ENCODE measurements at places on chromosomes 2 and 18.

DNA sequence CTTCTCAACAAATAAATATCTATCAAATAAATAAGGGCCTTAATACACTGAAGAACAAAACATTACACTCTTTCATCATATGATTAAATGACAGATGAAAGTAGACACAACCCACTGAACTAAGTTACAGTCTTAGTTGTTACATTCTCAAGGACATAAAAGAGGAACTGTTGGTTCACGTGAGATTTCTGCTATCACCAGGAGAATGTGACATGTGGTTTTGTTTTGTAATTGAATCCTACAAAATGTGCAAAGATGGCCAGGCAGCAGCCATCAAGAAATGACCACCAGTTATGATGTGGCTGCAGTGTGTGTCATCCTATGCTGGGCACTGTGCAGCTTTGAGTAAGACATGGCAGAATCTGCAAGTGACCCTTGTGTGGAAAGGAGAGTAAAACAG, 310.6 kb upstream of the PIK3C3 start:
- no peak for DNase-seq

- DNase-seq = peak; percentile 46
These were observed 171.8 kb downstream of the ICOS start for GRCh38 chr2:204108330-204108751.

DNA sequence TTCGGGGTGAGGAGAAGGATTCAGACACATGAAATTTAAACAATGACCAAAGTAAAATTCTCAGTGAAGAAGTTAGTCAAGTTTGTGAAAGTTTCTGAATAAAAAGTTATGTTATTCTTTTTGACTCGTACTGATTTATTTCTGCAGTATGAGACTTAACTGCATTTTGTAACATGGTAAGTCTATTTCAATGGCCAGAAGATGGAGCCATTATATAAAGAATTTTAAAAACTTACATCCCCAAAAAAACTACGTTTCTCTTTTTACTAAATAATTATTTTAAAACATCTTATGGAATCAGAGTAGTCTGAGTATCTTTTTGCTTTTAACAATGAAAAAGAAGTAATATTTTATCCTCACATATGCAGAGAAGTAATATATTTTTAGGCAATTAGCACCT, 51.4 kb upstream of the SCN1A start:
- no peak for DNase-seq

GRCh38 chr2:31217465-31218200, at the start of gene CAPN14:
CAPN14 (minus strand) TSS chr2:31217515; CDS start chr2:31205447, 12,068 bp downstream.
- no peak for DNase-seq

DNA sequence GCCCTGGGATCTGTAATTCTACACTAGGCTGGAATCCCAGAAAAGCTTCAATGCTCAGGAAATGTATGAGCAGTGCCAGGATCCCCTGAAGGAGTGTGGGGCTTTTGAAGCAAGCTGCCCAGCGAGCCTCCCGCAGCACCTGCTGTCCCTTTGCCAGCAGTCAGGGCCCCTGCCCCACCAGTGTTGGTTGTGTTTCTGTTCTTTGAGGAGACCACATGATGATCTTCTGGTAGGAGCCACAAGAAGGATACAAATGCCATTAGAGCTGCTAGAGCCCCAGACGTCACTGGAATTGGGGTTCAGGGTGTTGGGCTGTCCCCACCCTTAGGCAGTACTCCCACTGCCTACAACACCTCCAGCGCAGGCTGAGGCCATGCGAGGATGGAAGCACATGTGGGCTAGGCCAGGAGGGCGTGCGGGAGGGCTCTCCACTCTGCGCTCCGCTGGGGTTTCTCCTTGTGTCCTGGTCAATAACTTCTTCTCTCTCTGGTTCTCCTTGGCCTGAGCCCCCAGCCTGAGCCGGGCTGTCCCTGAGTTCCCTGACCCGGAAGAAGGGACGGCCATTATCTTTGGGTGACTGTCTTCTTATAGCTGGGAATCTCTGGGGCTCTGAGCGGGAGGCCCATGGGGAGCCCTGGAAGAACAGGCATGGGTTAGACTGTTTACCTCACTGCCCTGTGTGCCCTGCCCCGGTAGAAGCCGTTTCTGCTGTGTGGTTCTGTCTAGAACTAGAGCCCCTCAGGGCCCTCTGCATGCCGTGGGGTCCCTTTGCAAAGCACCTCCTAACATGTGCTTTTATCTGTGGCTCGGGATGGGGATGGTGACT, 73.9 kb downstream of the LRRFIP1 start:
- no peak for DNase-seq

DNA sequence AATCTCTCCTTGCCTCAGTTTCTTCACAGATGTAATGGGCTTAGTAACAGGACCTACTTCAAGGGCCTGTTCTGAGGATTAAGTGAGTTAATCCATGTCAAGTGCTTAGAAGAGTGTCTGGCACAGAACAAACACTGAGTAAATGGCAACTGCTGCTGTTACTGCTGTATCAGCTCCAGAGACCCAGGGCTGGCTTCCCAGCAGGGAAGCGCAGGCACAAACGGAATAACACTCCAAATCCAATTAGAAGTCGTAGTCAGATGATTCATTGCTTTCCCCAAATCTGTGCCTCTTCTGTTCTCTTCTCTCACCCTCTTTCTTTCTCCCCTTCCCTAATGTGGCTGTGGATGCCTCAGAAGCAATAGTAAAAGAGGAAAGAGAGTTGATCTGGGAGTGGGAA, 101.1 kb upstream of the FZD7 start:
- DNase-seq = no peak

GRCh38 chr2:177543007-177543760, 150.6 kb downstream of the AGPS start:
- no peak for DNase-seq

DNA sequence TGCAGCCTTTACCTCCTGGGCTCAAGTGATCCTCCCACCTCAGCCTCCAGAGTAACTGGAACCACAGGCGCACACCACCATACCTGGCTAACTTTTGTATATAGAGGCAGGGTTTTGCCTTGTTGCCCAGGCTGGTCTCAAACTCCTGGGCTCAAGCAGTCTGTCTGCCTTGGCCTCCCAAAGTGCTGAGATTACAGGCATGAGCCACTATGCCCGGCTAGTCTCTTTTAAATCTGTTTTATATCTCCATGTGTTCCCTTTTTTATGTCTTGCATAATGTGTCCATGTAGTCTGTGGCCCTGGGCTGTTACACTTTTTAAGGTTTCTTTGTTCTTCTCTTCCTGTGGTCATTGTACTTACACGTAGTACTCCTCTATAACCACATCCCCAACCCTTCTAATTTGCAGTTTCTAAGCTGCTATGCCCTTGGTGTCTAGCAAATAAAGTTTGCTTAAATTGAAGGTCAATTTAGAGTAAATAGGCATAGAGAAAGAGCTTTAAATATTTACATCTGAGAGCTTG, 168.2 kb downstream of the MCFD2 start:
- DNase-seq = no peak

DNA sequence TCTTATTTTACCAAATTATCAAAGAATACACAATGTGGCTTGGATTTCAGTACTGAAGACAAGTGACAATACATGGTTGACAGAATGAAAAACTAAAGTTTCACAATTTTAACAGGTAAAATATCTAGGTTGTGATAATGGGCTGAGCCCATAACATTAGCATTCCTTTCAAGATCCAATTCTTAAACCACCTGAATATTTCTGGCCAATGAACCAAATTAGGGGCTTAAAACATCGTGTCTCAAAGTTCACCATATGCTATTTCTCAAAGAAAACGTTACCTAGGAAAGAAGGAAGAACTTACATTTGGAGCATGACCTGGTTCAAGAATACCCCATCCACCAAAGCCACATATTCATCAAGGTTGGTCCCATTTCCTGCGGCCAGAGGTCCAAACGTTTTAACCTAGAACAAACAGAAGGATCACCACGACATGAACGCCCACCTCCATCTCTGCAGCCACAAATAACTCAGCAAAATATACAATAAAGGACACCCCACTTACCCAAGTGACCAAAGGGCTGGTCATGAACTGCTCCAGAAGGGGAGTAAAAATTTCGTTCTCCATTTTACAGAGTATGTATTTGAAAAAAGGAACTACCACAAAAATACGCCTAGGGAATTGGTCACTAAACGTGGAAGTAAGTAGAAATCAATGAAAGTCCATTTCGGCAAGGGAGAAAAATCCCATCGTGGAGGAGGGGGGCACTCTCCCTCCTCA, 984 bp downstream of the CCDC88A start:
- DNase-seq = no peak

GRCh38 chr2:85390941-85391669, 19.1 kb downstream of the CAPG start:
- peak; percentile 73 for DNase-seq

DNA sequence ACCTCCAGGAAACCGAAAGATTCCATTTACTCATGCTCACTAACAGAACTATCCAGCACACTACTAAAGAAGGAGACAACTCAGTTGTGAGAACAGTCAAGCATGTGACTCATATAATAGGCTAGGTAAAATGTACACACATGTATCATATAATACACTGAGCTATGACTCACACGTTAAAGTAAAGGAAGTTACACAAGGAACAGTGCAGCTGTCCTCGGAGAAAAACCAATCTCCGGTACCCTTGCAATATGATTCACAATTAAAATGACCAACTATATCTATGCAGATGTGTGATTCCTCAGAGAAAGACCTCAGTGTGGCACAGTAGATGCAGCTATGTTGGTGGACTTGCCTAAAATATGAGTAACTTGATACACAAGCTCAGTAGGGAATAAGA, 76.5 kb downstream of the STRN start:
- DNase-seq = peak; percentile 4

GRCh38 chr2:101125374-101125773, 25.8 kb downstream of the TBC1D8 start:
- DNase-seq = no peak

GRCh38 chr2:76610451-76610850, 899.7 kb upstream of the GCFC2 start:
- DNase-seq = no peak

- DNase-seq = no peak
These were observed 31.1 kb downstream of the UGP2 start for GRCh38 chr2:63872571-63873328.

DNA sequence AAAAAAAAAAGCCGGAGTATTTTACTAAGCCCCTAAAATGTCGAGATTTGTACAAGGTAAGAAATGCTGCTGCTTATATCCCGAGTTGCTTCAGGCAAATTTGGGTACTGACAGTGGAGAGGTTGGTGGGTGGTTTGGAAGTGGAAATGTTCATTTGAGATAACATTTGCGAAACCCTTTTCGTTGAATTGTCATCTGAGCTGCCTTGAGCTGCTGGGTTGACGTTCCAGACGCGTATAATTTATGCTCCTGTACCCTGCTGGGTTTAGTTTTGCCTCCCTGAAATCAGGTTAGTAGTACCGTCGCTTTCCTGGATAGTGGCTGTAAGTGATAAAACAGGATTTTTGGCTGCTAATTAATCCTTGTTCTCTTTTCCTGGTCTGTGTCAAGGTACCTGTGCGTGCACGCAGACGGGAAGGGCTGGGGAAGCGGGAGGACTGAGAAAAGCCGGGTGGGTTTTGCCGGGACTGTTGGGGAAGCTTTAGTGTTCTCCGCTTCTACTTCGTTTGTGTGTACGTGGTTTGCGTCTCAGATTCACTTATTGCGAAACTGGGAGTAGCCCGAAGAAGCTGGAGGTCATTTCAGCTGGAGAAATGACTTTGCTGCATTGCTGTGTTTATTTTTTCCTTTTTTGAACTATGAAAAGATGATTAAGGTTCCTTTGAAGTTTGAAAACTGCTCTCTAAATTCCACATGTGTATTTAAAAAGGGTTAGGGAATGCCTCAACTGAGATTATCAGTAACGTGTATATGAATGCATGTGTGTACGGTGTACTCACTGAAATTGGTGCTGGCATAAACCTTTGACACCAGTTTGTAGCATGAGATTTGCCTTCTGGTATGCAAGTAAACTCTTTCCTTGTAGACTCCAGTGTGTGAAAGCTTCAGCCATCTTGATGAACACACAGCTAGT, 709 bp downstream of the UGP2 start:
- peak; percentile 13 for DNase-seq

- DNase-seq = no peak
These were observed 205.0 kb downstream of the TMX3 start for GRCh38 chr18:68509902-68510301.

DNA sequence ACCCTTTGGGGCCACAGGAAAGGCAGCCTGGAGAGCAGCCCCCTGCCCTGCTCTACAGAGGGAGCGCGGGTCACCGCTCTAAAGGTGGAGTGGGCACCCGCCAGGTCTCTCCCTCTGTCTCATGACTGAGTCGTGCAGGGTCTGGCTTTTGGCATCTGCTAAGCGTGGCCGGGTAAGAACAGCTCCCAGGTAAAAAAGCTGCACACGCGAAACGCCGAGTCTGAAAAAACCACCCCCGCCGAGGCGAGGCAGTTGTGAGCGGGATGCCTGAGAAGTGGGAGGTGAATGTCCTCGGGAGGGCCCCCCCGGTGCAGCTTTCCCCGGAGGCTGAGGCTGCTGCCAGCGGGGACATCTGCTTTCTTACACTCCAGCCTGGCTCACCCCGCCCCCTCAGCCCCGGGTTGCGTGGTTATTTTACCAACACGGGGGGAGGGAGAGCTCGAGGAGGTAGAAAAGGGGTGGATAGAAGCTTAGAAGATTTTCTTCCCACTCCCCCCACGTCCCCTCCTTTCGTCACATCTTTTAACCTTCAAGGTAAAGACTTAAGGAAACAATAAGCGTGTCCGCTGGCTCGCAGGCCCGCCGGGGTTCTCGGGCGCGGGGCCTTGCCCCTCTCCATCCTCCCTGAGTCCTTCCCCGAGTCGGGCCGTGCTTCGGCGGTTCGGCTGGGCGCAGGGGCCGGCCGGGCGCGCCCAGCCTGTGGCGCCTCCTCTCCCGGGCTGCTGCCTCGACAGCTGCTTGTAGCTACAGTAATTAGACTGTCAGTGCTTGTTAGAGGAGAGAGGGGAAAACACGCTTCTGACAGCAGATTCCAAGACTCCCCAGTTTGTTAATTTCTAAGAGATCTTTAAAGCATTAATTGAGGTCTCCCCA, 70.6 kb upstream of the PSMD14 start:
- peak; percentile 59 for DNase-seq

DNA sequence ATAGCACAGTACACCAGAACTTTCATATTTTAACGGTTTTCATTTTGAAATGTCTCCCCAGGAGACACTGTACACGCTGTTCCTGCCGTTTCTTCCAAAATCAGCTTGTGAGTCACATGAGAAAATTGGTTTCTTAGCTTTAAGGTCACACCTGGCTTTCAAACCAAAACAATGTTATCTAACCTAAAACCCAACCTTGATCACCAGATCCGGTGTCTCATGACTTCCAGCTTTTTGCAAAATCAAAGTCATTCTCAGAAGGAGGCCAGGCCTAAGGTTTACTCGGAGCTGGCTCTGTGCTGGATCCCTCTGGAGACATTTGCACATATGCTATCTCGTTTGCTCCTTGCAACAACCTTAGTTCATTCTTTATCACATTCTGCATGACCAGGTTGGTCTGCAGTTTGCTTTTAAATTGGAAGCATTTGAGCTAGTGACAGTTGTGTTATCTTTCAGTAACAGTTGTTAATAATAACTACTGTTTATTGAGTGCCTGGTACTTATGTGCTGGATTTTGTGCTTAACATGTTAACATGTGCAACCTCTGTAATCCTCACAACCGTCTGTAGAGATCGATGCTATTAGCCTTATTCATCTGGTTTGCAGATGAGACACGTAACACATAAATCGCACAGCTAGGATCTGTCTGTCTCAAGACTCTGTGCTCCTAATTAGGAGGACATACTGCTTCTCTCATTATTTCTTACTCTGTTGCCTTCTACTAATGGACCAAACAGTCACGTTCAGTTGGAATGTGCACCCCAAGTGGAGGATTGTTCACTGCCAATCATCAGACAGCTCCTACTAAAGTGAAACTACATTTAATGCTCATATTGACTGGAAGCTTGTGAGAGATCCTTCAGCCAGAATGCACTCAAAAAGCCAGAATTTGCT, 105.5 kb downstream of the RNF144A start:
- DNase-seq = no peak
